ENCODE measurements at places on chromosomes 7 and 10.

- no peak for DNase-seq
Measured at GRCh38 chr7:134919240-134919641, 67.1 kb upstream of the AGBL3 start.

GRCh38 chr7:157149317-157149716 lies 10.6 kb downstream of the UBE3C start:
- no peak for DNase-seq

DNA sequence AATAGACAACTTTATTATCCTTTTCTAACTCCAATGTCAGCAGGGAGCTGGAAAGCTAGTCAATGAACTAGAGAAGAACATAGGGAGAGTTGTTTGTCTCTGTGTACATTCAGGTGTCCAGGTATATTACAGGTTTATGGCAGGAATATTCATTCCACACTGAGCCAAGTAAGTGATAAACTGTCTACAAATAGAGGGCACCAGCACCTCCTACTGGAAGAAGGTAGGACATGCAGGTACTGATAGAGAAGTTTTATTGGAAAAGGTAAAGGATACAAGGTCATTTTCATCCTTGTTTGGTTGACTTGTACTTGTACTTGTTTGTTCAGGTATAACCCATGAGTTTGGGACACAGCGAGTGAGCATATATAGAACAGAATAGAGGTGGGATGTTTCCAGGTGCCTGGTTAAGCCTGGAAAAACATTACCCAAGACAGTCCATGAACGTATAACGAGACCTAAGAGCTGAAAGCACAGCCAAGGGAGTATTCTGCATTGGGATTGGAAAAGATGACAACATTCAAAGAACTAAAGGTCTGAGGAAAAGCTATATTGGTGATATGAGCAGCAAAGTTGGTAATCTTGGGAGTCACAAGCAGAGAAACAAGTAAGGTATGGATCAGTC lies 61.4 kb upstream of the PPP1R3C start:
- no peak for DNase-seq

DNA sequence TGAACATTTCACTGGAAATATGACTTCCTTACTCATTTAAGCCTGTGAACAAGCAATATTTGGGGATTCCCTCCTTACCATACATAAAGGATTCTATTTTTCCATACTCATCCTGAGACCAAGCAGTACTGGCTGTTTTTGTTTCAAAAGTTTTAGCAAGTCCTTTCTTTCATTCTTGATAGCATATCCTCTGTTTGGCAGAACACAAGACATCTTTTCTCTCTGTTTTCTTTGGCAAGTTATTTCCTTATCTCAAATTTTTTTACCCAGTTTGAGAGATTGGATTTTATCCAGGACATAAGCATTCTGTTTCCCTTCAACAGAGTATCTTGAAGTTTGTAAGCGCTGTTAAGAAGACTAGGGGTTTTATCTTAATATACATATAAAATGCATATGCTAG lies 3.0 kb upstream of the WASL start:
- DNase-seq: no peak

- DNase-seq: no peak
Measured at GRCh38 chr10:14678637-14679036, 96.1 kb downstream of the FAM107B start.

DNA sequence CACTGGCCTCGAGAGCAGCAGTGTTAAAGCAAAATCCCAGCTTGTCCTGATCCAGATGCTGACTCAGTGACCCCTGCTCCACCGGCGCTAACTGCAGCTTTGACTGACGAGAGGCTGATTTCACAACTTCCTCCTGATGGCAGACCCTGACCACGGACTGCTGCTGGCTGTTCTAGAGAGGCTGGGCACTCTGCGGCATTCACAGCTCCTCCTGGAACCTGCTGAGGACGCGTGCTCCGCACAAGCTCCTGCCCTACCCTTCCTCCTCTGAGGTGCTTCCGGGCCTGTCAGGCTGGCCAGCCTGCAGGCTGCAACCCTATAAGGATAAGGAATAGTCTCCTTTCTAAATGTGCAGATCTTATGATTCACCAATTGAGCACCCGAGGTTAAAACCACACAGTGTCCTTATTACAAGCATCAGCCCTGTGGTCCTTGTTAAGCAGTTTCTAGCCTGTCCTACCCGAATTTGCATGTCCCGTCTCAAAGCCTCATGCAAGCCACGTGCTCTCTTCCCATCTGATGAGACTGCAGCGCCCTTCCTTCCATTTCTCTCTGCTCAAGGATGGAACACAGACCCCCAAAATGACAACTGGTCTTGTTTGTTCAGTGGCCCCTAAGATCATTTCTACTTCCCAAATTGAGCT lies 35.5 kb upstream of the NCAPG2 start:
- no peak for DNase-seq

DNA sequence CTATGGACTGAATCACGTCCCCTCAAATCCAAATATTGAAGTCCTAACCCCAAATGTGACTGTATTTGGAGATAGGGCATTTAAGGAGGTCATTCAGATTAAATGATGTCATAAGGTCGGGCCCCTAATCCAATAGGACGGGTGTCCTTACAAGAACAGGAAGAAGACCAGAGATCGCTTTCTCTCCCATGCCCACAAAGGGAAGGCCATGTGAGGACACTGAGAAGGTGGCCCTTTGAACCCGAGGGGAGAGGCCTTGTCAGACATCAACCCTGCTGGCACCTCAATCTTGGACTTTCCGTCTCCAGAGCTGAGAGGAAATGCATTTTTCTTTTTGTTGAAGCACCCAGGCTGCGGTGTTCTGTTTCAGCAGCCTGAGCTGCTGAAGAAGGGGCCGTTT lies 72.3 kb upstream of the KLF6 start:
- no peak for DNase-seq

- no peak for DNase-seq
Measured at GRCh38 chr10:25692761-25693160, 241.3 kb upstream of the MYO3A start.

DNA sequence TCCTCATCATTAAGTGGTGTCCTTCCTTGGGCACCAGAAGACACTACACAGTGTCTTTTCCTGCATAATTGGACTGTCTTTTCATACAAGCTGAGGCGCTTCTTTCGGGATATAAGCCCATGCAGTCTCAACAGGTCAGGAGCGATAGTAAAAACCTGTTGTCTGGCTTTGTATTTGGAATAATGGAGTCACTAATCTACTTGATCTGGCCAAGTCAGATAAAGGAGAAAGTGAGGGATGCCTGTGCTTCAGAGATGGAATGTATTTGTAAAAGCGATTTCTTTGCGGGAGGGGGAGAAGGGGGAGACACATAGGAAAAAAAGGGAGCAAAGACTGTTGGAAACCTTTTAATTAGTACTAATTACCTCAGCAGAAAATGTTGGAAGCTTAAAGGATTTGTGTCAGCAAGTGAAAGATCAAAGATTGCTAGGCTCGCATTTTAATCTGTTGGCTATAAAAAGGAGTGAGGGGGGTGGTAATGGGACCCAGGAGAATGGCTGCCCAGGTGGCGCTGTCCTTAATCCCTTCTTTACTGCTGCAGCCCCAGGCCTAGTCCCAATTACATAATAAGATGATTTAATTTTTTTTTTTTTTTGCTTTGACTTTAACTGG lies 581.4 kb downstream of the LRMDA start:
- no peak for DNase-seq

GRCh38 chr10:1138529-1138928 lies 82.3 kb downstream of the WDR37 start:
- DNase-seq: no peak

DNA sequence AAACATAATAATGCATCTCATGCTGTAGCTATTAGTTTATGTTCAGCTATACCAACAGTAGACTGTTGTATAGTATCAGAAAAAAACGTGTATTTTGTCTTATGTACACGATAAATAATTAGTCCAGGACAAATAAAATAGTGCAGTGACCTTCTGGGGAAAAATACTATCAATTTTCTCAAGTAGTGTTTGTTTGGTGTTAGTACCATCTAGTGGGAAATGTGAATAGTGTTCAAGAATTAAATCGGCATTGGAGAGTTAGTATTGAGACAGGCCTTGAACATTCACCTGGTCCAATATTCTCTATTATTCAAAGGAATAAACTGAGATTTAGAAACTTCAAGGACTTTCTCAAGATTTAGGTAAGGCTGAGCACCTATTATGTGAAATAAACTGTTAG lies 21.7 kb upstream of the OR2A5 start:
- no peak for DNase-seq
